ENCODE measurements at places on chromosomes 11 and 22.

GRCh38 chr22:24091551-24092420 lies 80.7 kb downstream of the CABIN1 start:
- no peak for DNase-seq

GRCh38 chr11:69460540-69461257 lies 20.8 kb upstream of the LINC01488 start:
- no peak for DNase-seq

- no peak for DNase-seq
These were observed 49.5 kb downstream of the GAB4 start for GRCh38 chr22:16958475-16958874.

DNA sequence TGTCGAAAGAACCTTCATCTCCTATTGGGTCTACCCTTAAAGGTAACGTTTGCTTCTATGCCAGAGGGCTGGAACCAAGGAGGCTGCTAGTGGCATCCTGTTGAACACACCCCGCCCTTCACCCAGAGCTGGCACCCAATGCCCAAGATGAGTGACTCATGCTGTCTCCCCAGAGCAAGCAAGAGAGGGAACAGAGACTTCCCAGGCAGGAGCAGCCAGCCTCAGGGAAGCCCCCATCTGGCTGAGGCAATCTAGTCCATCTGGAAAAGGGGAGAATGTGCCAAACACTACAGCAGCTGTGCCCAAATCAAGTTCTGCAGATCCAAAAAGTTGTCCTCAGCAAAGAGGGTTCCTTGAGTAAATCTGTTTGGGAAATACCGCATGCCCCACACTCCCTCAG lies 91.9 kb upstream of the TP53I11 start:
- DNase-seq: no peak

GRCh38 chr22:35008213-35008612 lies 57.7 kb upstream of the ISX start:
- DNase-seq: no peak

GRCh38 chr11:96256215-96257011 lies 86.6 kb downstream of the MAML2 start:
- DNase-seq: no peak

- no peak for DNase-seq
These were observed at the start of gene FIBIN for GRCh38 chr11:26993965-26994457. FIBIN (plus strand) TSS chr11:26994112; CDS start chr11:26994527, 415 bp downstream.
